ENCODE measurements at places on chromosomes 6 and 20.

GRCh38 chr6:110621061-110621460, 144.6 kb upstream of the SLC22A16 start:
- no peak for DNase-seq

- DNase-seq = no peak
Measured at GRCh38 chr20:23832775-23833513, 6.4 kb upstream of the CST2 start.

- no peak for DNase-seq
Measured at GRCh38 chr6:118263921-118264486, 284.1 kb upstream of the PLN start.

DNA sequence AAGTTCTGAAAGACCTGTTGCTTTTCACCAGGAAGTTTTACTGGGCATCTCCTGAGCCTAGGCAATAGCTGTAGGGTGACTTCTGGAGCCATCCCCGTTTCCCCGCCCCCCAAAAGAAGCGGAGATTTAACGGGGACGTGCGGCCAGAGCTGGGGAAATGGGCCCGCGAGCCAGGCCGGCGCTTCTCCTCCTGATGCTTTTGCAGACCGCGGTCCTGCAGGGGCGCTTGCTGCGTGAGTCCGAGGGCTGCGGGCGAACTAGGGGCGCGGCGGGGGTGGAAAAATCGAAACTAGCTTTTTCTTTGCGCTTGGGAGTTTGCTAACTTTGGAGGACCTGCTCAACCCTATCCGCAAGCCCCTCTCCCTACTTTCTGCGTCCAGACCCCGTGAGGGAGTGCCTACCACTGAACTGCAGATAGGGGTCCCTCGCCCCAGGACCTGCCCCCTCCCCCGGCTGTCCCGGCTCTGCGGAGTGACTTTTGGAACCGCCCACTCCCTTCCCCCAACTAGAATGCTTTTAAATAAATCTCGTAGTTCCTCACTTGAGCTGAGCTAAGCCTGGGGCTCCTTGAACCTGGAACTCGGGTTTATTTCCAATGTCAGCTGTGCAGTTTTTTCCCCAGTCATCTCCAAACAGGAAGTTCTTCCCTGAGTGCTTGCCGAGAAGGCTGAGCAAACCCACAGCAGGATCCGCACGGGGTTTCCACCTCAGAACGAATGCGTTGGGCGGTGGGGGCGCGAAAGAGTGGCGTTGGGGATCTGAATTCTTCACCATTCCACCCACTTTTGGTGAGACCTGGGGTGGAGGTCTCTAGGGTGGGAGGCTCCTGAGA, at the start of gene HFE:
Gene HFE, plus strand, starts transcription at position 146 of the 832 bp plus-strand sequence. Its CDS starts 12 bp downstream, at position 158.
- no peak for DNase-seq

- DNase-seq = no peak
Measured at GRCh38 chr20:61857884-61858283, 207.8 kb downstream of the TAF4 start.

DNA sequence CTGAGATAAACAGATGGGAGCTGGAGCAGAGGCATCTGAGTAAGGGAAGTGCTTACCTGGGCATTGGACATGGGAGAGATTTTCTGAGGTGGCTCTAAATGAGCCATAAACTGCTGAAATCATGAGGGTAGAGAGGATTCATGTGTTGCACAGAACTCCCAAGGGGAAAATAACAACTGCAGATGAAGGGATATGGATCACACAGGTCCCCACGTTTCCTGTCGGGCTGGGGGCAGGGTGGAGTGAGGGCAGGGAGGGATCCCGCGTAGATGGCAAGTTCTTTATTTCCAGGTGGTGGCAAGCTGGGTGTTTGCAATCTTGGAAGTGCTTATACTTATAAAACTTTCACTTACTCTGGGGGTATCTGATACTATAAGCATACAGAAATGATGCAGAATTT, 422.6 kb upstream of the FLRT3 start:
- DNase-seq = no peak

DNA sequence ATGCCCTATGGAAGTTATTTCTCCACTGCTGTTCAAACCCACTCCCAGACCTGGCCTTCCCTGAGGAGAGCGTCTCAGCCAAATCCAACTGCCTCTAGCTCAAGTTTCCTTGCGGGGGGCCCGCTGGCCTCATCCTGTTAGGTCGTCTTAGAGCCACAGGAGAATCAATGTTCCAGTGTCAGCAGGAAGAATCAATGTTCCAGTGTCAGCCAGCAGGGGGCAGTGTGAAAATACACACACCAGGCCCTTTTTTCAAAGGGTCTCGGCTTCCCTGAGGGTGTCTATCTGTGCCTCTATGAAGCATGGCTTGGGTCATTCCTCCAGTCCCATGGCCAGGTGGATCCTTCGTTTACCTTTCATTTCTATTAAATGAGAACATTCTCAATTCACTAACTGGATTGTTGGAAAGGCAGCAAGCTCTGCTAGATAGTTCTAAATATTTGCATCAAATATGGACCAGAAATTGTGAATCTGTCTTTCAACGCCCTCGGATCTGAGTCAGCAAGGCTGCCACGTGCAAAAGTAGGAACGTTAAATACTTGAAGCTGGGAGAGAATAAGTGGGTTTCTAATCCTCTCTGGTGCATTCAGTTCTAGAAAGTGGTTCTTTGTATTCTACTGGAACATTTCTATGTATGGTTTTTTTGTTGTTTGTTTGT, 19.2 kb downstream of the PRND start:
- peak; percentile 44 for DNase-seq

DNA sequence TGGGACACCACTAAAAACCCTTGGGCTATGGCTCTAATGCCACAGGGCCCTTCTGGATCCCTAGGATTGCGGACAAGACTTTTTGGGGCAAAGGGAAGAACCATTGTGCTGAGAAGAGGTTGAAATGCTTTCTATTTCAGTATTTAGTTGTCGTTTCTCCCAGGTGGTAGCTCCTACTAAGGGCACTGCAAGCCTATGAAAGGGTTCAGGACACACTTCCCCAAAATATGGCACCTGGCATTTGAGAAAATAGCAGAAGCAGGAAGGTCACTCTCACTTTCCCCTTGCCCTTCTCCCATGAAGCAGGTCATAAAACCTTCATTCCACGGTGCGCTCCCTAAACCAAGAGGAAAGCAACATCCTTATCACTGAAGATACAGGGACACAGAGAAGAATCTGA, 125.4 kb upstream of the GPR6 start:
- no peak for DNase-seq

DNA sequence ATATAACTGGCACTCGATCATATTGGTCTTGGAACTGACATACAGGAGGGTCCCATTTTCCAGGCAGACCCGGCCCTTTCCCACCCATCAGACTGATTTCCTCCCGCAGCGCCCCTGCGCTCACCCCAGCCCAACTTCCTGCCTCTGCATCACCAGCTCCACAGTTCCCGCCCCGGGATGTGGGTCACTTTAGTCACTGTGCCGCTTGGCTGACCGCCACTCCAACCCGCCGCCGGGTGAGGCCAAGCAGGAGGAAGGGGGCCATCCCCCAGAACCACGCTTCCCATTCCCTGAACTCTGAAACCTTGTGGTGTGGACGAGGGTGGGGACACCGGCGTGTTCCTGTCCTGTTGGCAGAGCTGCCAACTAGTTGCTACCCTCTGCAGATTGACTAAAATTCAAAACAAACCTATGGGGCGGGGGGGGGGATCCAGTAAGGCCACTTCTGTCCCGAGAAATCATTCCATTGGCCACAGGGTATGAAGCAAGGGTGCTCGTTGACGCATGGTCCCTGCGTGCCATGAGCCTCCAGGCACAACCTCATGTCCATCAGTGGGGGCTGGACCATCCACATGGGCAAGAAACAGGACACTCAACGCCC, 12.3 kb downstream of the TGM2 start:
- DNase-seq = no peak

DNA sequence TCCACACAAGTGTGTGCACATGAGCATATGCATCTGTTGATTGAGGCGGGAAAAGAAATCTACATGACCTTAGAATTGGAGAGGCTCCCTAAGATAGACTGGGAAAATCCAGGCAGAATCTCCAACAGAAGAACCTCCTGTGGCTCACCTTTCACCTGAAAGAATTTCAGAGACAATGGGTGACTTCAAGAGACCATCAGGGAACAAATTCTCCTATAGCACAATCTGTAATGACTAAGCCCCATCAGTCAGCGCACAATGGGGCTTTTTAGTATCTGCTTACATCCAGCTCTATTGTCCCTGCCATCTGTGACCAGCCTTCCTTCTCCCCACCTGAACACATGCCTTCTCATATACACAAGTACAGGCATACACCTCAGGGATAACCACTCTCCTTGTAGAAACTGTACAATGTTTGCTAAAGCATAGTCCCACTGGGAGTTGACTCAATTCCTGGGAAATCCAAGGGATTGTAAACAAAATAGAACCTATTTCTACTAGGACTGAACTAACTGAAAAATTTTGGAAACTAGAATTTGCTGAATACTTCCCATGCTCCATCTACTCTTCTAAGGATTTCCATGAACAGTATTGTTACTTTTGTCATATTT, 150.8 kb upstream of the STXBP5 start:
- no peak for DNase-seq

DNA sequence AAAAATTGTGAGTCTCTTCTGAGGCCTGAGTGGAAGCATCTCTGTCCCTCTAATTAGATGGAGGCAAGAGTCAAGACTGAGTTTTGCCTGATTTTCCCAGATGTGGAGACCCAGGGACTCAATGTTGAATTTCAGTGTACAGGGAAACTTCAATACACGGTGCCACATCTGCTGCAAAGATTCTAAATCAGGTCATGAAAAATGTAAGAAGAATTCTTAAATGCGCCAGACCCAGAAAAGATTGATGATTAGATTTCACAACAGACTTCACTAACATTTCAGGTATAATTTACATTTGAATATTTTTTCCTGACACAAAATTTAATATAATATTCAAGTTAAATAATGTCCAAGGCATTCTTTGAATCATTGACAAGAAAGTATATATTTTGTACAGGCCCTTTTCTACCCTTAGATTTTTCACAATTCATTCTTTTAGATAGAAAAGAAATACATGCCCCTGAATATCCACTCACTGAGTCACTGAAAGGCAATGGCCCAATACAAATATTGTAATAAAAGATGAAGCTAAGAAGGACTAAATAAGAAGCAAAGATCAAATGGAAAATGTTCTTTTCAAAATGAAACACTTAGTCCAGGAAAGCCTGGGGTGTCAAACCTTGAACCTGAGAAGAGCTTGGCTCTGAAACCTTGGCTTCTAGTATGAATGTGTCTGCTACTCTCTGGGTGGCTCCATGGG, 18.2 kb upstream of the HDGFL1 start:
- no peak for DNase-seq

GRCh38 chr20:49231471-49231870, 12.3 kb downstream of the DDX27 start:
- no peak for DNase-seq

GRCh38 chr6:35605600-35605999, 83.1 kb downstream of the FKBP5 start:
- DNase-seq = no peak

DNA sequence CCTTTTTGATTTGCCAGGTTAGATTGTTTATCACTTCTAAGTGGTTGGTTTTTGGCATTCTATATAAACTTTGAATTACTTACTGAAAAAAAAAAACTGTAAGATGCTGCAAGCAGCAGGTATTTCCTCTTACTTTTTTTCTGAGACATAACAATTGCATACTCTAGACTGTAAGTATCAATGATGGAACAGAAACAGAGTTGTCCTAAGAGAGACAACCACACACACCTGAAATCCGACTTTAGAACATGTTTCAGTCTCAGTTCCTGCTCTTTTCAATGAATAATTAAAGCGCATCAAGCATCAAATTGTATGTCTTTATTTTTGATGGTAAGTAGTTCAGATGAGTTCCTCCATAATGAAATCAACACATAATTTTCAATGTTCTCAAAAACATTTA, 105.3 kb upstream of the KHDRBS2 start:
- DNase-seq = no peak

DNA sequence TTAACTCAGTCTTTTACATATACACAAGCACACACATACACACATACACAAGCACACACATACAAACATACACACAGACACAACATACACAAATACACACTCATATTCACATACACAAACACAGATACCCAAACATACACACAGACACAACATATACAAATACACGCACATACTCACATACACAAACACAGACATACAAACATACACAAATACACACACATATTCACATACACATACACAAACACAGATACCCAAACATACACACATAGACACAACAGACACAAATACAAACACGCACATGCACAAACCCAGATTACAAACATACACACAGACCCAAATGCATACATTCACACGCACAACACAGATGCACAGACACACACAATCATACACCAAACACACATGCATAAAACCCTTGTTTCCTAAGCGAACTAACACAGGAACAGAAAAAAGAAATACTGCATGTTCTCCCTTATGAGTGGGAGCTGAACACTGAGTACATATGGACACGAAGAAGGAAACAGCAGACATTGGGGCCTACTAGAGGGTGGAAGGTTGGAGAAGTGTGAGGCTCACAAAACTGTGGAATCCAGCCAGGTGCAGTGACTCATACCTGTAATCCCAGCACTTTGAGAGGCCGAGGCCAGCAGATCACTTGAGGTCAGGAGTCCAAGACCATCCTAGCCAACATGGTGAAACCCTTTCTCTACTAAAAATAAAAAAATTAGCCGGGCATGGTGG, 34.2 kb downstream of the PIM1 start:
- no peak for DNase-seq

DNA sequence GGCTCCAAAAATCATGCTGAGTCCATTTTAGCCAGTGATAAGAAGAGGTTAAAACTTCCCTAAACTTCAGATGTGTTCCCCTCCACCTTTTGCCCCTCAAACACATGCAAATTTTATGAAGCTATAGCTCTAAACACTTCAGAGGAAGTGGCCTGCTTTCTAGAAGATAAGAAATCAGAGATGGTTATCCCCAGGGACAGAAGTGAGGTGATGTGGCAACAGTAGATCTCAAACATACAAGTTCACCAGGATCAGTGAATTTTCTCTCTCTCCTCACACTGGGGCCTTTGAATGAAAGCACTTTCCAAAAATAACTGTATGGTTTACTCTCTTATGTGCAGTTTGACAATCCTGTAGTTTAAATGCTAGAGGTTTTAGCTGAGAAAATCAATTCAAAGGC, 332.0 kb downstream of the BTBD9 start:
- DNase-seq = no peak

- no peak for DNase-seq
Measured at GRCh38 chr20:32382102-32382950, 24.2 kb downstream of the ASXL1 start.
